ENCODE measurements at places on chromosomes 1 and 21. TPM values are rescaled to one million over a fixed set of nuclear protein-coding genes. Genes with fewer than 3 reads are reported as not detected.

Gene KRTAP13-2
- not detected for total RNA-seq

Gene FAM229A
- 0.28 TPM for total RNA-seq

DNA sequence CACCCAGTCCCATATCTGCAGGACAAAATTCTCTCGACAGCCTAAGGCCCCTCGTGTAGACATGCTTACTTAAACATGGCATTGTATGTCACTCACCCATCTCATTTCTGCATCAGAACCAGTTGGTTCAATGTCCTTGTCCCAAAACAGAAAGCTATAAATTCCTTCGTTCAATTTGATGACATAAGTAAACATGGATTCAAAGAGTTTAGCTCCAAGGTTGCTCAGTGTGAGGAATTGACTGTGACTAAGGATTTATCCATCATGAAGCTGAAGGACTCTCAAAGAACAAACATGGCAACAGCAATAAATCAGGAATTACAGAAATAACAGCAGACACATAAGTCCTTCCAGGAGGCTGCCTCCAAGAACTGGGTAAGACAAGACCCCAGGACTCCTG is 237.2 kb downstream of the TOMM20 start:
- DNase-seq = no peak

DNA sequence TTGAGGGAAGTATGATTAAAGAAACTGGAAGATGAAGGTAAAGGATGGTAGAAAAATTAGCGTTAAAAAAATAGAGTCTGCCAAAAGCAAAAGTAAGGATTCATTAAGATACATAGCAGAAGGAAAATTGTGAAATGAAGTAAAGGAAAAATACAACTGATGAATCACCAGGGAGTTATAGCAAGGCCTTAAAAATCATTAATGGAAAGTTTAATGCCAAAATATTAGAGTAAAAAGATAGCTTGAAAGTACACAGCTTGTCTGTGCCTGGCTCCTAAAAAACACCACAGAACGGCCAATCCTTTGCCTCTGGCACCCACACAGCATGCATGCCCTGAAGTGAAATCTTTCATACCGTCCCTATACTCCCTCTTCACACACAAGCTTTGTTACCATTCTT is 66.9 kb upstream of the APOBEC4 start:
- no peak for DNase-seq

- peak; percentile 95 for DNase-seq
Measured at GRCh38 chr1:7470904-7471638, 300.0 kb upstream of the VAMP3 start.

- DNase-seq = no peak
Measured at GRCh38 chr1:57311006-57311405, 112.9 kb downstream of the DAB1 start.
